Bladder microvascular endothelial cell (primary cell): ENCODE measurements at places on chromosomes 3 and 15. TPM values are rescaled to one million over a fixed set of nuclear protein-coding genes. Genes with fewer than 3 reads are reported as not detected.

INKA1 gene
- 15.4 and 38.2 TPM in 2 replicates for total RNA-seq

PPARG gene
- 9.4 and 101 TPM in 2 replicates for total RNA-seq

MBD4 gene
- total RNA-seq, result 19.3 and 30.5 TPM in 2 replicates

CPNE9 gene
- not detected in 2 replicates for total RNA-seq

FSTL1 gene
- 222 and 671 TPM in 2 replicates for total RNA-seq

CCDC9B gene
- 10.8 and 36.9 TPM in 2 replicates for total RNA-seq

FAM227B gene
- total RNA-seq, result 1.3 and 3.3 TPM in 2 replicates

EAF2 gene
- total RNA-seq, result 1.1 and 1.5 TPM in 2 replicates

TNFSF10 gene
- total RNA-seq, result 46.3 and 265 TPM in 2 replicates

SCAANT1 gene
- total RNA-seq, result not detected in 2 replicates

EMC7 gene
- 25.3 and 42.8 TPM in 2 replicates for total RNA-seq

KIF7 gene
- total RNA-seq, result 0.81 and 2.3 TPM in 2 replicates

SYNM gene
- total RNA-seq, result 7.1 and 37.0 TPM in 2 replicates

AMT gene
- total RNA-seq, result 0.65 and 1.4 TPM in 2 replicates

EPB42 gene
- not detected in 2 replicates for total RNA-seq
